Activated CD8-positive, alpha-beta memory T cell treated with anti-CD3 and anti-CD28 coated beads for 36 hours (primary cell): ENCODE measurements at places on chromosomes 2 and 18. TPM values are rescaled to one million over a fixed set of nuclear protein-coding genes. Genes with fewer than 3 reads are reported as not detected.

M1AP gene
- not detected for total RNA-seq

HOXD1 gene
- not detected for total RNA-seq

SLC9A2 gene
- total RNA-seq: not detected

TMEM198 gene
- 7.1 TPM for total RNA-seq

PLB1 gene
- 0.73 TPM for total RNA-seq

ADGRF3 gene
- 3.9 TPM for total RNA-seq
